Stimulated activated CD4-positive, alpha-beta T cell treated with anti-CD3 and anti-CD28 coated beads, Interleukin-4, amount 100 ng/mL, for 4 hours (primary cell): ENCODE measurements at places on chromosomes 4 and X.

DNA sequence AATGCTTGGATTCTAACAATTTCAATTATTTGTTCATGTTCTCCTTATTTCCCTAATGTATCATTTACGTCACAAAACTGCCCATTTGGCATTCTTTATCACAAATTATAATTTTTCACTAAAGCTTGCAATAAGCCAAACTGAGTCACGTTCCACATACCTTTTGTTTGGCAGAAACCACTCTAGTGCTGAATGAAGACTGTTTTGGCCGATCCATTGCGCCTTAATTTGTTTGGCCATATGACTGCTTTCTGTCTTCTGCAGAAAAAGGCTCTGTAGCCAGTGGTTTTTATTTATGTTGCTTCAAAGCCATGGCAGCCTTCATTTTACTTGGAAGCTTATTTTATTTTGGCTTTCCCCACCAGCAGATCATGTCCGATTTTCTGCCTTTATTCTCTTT lies 184.4 kb upstream of the HAND2 start:
- DNase-seq = no peak

- DNase-seq = no peak
These were observed 11.1 kb downstream of the SASH3 start for GRCh38 chrX:129790808-129791207.

DNA sequence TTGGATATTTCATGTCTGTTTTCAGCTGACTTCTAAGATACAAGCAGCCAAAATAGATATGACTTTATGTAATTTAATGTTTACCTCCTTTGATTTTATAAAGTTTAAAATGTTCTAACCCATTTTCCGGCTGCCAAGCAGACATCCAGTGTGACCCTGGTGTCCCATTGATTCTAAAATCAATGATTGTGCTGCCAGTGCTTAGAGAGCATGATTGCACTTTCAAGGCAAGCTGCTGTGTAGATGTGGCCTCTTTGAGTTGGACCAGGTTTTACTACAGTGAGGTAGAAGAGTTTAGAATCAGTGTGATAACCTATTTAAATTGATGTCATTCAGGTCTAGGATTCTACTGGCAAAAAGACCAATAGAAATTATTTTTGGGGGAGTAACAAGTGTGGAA lies 730.9 kb downstream of the STPG2 start:
- DNase-seq = no peak

DNA sequence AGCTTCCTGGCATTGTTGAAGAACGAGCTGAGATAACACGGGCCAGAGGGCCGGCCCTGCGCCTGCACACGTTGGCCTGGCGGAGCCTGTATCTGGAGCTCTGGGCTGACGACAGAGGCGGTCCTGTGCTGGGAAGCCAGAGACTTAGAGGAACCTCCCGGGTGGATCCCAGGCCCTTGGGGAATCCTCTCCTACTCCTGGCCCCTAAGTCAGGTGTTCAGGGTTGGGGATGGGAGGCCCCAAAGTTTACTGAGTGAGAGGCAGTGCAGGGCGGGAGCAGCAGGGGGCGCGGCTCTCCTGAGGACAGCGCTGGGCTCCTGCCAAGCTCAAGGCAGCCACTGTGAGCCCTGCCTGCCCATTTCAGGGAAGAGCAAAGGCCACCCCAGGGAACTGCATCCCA lies 2.5 kb upstream of the HTRA3 start:
- no peak for DNase-seq

DNA sequence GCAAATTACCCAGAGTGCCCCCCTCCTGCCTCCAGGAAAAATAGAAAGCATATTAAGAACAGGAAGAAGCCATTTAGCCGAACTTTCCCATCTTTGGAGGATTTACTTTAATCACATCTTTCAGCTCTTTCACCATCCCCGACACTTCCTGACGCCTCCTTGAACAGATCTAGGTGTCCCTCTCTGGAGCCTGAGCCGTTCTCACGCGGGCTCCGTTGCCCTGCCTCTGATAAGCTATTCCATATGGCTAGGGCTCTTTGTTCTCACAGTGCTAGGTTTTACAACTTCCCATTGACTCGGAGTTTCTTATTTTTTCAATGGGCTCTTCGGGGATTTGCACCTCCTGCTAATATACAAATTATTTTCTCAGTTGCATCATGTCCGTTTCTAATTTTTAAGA lies 82.1 kb upstream of the GPC4 start:
- no peak for DNase-seq

DNA sequence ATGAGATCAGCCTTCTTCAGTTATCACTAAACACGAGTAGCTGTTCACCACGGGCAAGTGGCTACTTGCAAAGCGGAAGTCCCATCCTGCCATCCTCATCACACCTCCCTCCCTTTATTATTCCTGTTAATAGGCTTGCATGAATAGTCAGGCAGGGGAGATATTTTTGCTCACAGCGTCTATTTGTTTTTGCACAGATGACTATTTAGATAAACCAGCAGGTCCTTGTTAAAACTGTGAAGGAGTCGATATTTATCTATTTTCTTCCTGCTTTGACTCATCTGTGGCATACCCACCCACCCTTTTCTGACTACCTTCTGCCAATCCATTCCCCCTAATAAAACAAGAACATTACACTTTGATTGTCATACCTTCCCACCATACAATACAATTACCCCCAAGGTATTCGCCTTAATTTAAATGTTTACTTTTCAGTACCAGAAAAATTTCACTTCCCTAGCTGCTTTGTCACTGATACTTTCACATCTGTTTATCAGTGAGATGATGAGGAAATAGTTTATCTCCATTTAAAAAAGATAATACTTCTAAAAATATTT lies 96.6 kb upstream of the BANK1 start:
- DNase-seq = no peak
